ENCODE measurements at places on chromosomes 2 and 18.

- DNase-seq = peak; percentile 61
Observed at GRCh38 chr2:156340804-156341451, 8.4 kb upstream of the NR4A2 start.

GRCh38 chr2:46386763-46387162 is 89.6 kb downstream of the EPAS1 start:
- DNase-seq = no peak

GRCh38 chr2:136281281-136282114 is 163.5 kb upstream of the CXCR4 start:
- no peak for DNase-seq

GRCh38 chr2:170554278-170554955 is 160.7 kb upstream of the SP5 start:
- DNase-seq = no peak

GRCh38 chr18:42113529-42114191 is 158.6 kb downstream of the PIK3C3 start:
- DNase-seq = peak; percentile 24

DNA sequence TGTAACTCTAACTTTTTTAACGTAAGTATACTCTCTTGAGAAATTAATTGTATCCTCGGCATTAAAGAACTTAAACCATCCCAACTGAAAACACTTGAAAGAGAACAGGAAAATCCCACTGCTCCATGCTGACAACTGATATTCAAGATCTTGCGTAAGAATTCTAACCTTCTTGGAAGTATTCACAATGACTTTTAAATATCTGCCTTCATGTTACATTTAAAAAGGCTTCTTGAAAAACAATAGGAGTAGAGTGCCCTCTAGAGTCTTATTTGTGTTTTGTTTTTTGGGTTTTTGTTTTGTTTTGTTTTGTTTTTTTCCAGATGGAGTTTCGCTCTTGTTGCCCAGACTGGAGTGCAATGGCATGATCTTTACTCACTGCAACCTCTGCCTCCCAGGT is 65.4 kb upstream of the DNAJC10 start:
- DNase-seq = peak; percentile 59

DNA sequence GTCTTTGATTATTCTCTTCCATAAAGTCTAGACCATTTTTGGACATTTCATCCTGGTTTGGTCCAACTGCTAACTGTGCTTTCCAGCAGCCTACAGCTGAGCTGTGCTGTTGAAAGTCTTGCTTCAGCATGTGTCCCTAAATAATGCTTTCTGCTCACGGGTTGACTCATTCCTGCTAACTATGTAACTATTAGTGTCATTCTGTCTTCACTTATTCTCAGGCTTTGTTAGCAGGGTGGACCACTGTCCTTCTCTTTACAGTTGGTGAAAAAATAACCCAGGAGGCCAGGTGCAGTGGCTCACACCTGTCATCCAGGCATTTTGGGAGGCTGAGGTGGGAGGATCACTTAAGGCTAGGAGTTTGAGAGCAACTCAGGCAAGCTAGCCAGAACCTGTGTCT is 8.9 kb downstream of the ADAM23 start:
- no peak for DNase-seq

GRCh38 chr2:108193251-108193650 is 46.5 kb upstream of the SULT1C3 start:
- DNase-seq = no peak

- peak; percentile 89 for DNase-seq
Observed at GRCh38 chr2:172484706-172485105, 57.3 kb downstream of the ITGA6 start.

- no peak for DNase-seq
Observed at GRCh38 chr18:67476585-67476984, 39.9 kb downstream of the DSEL start.

GRCh38 chr2:10514743-10515142 is 66.6 kb upstream of the ODC1 start:
- DNase-seq = no peak

DNA sequence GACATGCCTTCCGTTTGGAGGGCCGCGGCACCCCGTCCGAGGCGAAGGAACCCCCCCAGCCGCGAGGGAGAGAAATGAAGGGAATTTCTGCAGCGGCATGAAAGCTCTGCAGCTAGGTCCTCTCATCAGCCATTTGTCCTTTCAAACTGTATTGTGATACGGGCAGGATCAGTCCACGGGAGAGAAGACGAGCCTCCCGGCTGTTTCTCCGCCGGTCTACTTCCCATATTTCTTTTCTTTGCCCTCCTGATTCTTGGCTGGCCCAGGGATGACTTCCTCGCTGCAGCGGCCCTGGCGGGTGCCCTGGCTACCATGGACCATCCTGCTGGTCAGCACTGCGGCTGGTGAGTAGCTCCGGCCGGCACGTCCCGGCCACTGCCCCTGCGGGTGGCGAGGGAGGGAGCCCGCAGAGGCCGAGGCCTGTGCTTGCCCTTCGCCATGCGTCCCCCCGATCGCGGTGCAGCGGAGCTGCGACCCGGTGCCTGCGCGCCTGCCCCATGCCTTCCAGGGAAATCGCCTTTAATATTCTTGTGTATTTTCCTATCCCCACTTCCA is 1.2 kb downstream of the BMPR2 start:
- DNase-seq = no peak

GRCh38 chr18:10121786-10122515 is 208.1 kb downstream of the VAPA start:
- peak; percentile 14 for DNase-seq

DNA sequence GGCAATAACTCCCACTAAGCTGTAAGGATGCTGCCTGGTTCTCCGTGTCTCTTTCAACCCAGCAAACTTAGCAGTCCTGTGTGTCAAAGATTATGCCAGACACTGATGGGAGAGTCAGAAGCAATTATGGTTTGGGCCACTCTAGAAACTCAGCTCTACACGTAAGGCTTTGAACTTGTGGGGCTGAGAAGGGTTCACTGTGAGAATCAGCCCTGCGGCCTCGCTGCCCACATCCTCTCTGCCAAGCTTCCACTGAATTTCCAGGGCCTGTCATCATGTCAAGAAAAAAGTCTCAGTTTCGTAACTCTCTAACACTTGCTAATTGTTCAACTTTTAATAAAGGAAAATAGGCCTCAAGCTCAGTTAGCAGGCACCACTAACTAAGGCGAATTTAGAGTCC is 308.8 kb upstream of the LYPD1 start:
- no peak for DNase-seq
